Activated B cell treated with CpG ODN at 0.5 μM for 24 hours (primary cell): ENCODE measurements at places on chromosomes 6 and 20.

GRCh38 chr20:45352729-45353128 lies 4.5 kb upstream of the SDC4 start:
- H3K4me3 ChIP-seq = no peak overlapping the region
- DNase-seq = no peak
- peaks cover 8% of the 10 kb centered on the region for H3K4me1 ChIP-seq
- no peaks in the 10 kb centered on the region for H3K36me3 ChIP-seq

GRCh38 chr6:87807475-87807874 lies 105.4 kb upstream of the AKIRIN2 start:
- H3K36me3 ChIP-seq = no peaks in the 10 kb centered on the region
- no peaks in the 10 kb centered on the region for H3K27me3 ChIP-seq
- no peak for DNase-seq
- H3K4me1 ChIP-seq = peaks cover 26% of the 10 kb centered on the region
- no peak overlapping the region for H3K4me3 ChIP-seq
- no peak overlapping the region for H3K27ac ChIP-seq

- no peak overlapping the region for H3K4me3 ChIP-seq
- H3K27ac ChIP-seq = no peak overlapping the region
- H3K4me1 ChIP-seq = no peaks in the 10 kb centered on the region
- DNase-seq = no peak
- H3K36me3 ChIP-seq = no peaks in the 10 kb centered on the region
Measured at GRCh38 chr6:82374516-82374915, 10.9 kb downstream of the TPBG start.

DNA sequence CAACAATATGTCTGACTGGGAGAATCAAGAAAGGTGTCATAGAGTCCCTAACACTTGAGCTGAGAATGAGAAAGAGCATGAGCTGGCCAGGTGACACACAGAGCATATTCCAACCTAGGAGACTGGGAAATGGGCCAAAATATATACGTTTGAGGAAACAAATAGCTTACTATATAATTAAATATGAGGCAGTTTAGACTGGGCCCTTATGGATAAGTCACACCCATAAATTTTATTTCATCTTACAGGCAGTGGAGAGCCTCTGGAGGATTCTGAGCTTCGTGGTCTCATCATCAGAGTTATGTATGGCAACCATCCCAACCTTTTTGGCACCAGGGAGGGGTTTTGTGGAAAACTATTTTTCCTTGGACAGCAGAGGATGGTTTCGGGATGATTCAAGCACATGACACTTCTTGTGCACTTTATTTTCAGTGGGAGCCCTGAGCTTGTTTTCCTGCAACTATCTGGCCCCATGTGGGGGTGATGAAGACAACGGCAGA lies 12.9 kb upstream of the NQO2 start:
- H3K4me3 ChIP-seq = no peak overlapping the region
- no peak overlapping the region for H3K27ac ChIP-seq
- peaks cover 21% of the 10 kb centered on the region for H3K4me1 ChIP-seq
- peaks cover 8% of the 10 kb centered on the region for H3K27me3 ChIP-seq

GRCh38 chr20:59455402-59456341 lies 148.7 kb upstream of the PHACTR3 start:
- no peaks in the 10 kb centered on the region for H3K36me3 ChIP-seq
- no peak for DNase-seq
- no peak overlapping the region for H3K27ac ChIP-seq
- H3K4me1 ChIP-seq = no peaks in the 10 kb centered on the region
- no peak overlapping the region for H3K4me3 ChIP-seq

GRCh38 chr6:4550227-4550597 lies 226.0 kb upstream of the CDYL start:
- H3K27ac ChIP-seq = no peak overlapping the region
- H3K27me3 ChIP-seq = peaks cover 18% of the 10 kb centered on the region

DNA sequence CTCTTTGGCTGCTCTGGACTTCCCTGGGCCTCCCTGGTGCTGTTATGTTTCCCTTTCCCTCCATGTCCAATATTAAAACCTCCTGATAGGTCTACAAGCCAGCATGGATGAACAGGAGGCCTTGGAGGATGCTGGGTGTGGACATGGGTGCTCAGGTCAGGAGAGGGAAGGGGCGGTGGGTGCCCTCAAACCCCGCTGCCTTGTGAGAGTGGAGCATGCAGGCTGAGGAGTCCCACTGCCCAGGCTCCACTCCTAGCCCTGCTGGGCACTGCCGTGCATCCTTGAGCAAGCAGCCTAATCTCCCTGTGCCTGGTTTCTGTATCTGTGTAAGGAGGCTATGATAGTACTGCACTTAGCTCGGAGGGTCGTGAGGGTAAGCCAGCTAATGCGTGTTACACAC lies 18.4 kb upstream of the CCDC167 start:
- no peak overlapping the region for H3K27ac ChIP-seq
- H3K4me3 ChIP-seq = no peak overlapping the region
- peaks cover 2% of the 10 kb centered on the region for H3K27me3 ChIP-seq
- H3K36me3 ChIP-seq = no peaks in the 10 kb centered on the region

- no peaks in the 10 kb centered on the region for H3K27me3 ChIP-seq
- no peak overlapping the region for H3K4me3 ChIP-seq
- no peaks in the 10 kb centered on the region for H3K36me3 ChIP-seq
- no peak for DNase-seq
- peaks cover 5% of the 10 kb centered on the region for H3K4me1 ChIP-seq
Measured at GRCh38 chr6:143112837-143113236, 52.1 kb downstream of the AIG1 start.

DNA sequence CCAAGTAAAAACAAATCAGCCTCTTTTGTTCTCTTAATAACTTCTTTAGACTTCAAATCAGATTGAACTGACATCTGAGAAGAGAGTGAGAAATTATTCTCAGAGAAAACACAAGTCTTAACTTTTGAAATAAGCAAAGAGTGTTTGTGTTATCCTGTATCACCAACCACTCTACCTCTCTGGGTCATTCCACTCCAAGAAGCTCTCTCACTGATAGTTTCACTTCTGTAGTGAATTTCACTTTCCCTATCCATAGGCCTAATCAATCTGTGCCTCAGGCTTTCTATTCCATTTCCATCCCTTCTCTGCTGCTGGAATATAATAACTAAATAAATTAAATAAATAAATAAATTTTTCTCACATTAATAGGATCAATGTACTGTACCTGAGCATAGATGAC lies 235.0 kb downstream of the HTR1B start:
- H3K27ac ChIP-seq = no peak overlapping the region
- H3K4me3 ChIP-seq = no peak overlapping the region
- no peaks in the 10 kb centered on the region for H3K4me1 ChIP-seq

DNA sequence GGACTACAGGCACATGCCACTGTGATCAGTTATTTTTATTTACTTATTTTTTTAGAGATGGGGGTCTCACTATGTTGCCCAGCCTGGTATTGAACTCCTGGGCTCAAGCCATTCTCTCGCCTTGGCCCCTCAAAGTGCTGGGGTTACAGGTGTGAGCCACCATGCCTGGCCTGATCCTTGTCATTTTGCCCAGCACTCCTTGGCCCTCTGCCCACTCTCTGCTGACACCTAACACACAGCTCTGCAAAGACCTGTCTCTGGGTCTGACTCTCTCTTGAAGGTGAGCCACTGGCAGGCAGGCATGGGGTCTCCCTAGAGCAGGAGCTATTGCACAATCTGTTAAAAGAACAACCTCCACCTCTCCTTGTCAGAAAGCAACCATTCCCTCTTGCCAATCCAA lies 155.6 kb downstream of the ZFP64 start:
- H3K27me3 ChIP-seq = no peaks in the 10 kb centered on the region
- H3K4me3 ChIP-seq = no peak overlapping the region
- H3K36me3 ChIP-seq = no peaks in the 10 kb centered on the region
- no peak for DNase-seq
- no peaks in the 10 kb centered on the region for H3K4me1 ChIP-seq

DNA sequence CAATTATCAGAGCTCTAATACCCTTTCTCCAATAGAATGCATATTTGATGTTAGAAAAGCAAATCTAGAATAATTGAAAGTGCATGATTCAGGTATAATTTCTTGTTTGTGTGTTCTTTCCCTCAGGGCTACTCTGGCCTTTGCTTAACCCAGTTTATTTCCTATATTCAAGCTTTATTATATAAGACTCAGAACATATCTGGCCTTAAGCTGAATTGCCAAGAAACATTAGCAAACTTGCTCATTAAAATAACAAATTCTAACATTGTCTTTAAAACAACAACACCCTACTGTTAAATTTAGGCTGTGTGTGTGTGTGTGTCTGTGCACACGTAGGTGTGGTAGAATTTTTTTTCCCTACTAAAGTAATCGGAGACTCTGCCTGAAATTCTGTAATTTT lies 426.5 kb downstream of the UTRN start:
- H3K4me3 ChIP-seq = no peak overlapping the region
- no peaks in the 10 kb centered on the region for H3K27me3 ChIP-seq
- H3K4me1 ChIP-seq = no peaks in the 10 kb centered on the region

DNA sequence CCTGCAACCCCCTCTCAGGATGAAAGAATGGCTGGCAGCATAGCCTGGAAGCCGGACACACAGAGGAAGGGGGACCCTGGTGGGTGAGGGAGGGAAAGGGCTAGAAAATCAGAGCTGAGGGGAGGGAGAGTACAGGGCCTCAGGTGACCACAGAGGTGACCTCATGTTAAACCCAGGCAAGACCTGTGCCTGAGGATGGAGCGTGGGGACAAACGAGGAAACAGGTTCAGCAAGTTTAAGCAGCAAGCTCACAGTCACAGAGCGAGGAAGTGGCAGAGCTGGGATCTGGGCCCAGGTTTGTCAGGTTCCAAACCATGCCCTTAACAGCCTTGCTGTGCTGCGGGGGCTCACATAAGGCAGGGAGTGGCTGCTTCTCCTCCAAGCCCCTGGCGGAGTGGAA lies 4.0 kb upstream of the BPI start:
- no peak overlapping the region for H3K27ac ChIP-seq
- H3K4me3 ChIP-seq = no peak overlapping the region
- no peak for DNase-seq
- peaks cover 40% of the 10 kb centered on the region for H3K27me3 ChIP-seq
- H3K4me1 ChIP-seq = peaks cover 3% of the 10 kb centered on the region

DNA sequence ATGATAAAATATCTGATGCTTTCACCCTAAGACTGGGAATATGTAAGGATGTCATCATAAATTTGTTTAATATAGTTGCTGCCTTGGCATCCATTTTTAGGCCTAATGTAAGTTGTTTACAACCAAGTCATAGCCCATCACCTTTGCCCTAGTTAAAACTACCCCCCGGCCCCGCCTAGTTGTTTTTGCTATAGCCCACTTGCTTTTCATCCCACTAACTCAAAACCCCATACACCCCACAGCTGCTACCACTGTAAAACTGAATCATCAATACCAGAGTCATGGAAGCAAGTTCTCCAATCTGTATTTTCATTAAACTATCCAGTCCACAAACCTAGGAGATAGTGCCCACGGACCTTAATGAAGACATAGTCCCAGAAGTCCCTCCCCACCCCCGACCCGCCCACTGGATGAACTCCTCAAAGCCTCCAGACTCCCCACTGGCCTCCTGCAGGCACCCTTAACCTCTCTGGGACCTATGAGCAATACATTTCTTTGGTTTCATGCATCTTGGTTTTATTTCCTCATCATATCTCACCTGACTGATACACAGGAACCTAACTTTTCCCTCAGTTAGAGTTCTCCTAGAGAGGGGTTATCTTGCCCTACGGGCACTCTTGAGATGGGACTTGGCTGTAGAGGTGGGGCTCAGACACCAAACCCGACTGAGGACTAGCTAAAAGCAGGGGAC lies 12.5 kb upstream of the ZDHHC14 start:
- H3K4me3 ChIP-seq = no peak overlapping the region
- H3K27me3 ChIP-seq = peaks cover 31% of the 10 kb centered on the region
- H3K36me3 ChIP-seq = no peaks in the 10 kb centered on the region
- no peak overlapping the region for H3K27ac ChIP-seq
- peaks cover 20% of the 10 kb centered on the region for H3K4me1 ChIP-seq

- H3K4me1 ChIP-seq = peaks cover 49% of the 10 kb centered on the region
- peak; percentile 57 for DNase-seq
- H3K27ac ChIP-seq = peak within 1 kb of the TSS; percentile 100
Measured at GRCh38 chr6:158649289-158650143, at the start of gene SYTL3. TSS of gene SYTL3 (plus strand) at chr6:158650054. CDS start at chr6:158663269, 13,215 bp downstream.

- H3K4me1 ChIP-seq = peaks cover 17% of the 10 kb centered on the region
- DNase-seq = no peak
- H3K4me3 ChIP-seq = no peak overlapping the region
- H3K27me3 ChIP-seq = no peaks in the 10 kb centered on the region
- peaks cover 34% of the 10 kb centered on the region for H3K36me3 ChIP-seq
Measured at GRCh38 chr20:57383447-57384347, 7.5 kb upstream of the RBM38 start.

DNA sequence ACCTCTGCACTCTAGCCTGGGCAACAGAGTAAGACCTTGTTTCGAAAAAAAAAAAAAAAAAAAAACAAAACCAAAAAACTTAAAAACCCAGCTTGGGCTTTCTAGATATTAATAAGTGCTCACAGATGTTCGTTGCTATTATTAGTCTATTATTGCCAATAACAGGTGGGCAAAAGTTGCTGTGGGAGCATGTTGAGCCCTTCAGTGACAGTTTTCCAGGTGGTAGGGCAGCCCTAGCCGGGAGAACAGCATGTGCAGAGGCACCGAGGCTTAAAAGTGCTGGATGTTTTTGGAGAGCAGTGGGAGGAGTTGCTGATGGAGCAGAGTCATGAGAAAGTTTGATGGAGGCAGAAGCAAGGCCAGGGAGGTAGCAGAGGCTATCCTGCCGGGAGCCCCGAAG lies 4.4 kb downstream of the PPP1R16B start:
- DNase-seq = no peak
- H3K36me3 ChIP-seq = peaks cover 55% of the 10 kb centered on the region
- H3K4me3 ChIP-seq = peak overlapping the region; percentile 73
- H3K27me3 ChIP-seq = no peaks in the 10 kb centered on the region

- H3K4me3 ChIP-seq = no peak overlapping the region
- H3K27ac ChIP-seq = no peak overlapping the region
- H3K4me1 ChIP-seq = no peaks in the 10 kb centered on the region
- H3K27me3 ChIP-seq = peaks cover 4% of the 10 kb centered on the region
- no peak for DNase-seq
Measured at GRCh38 chr6:26623339-26623859, 26.6 kb downstream of the ABT1 start.

DNA sequence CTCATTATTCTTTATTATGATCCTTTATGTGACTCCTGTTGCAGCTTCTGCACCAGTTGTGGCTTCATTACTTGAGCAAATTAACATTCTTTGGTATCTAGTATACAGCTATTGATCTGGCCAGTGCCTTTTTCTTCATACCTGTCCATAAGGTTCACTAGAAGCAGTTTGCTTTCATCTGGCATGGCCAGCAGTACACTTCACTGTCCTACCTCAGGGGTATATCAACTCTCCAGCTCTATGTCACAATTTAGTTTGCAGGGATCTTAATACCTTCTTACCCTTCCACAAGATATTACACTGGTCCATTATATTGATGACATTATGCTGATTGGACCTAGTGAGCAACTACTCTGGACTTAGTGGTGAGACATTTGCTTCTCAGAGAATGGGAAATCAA lies 46.6 kb downstream of the VTA1 start:
- DNase-seq = no peak
- no peak overlapping the region for H3K4me3 ChIP-seq
- peaks cover 13% of the 10 kb centered on the region for H3K4me1 ChIP-seq
- no peaks in the 10 kb centered on the region for H3K27me3 ChIP-seq

GRCh38 chr6:45447716-45448115 lies 70.0 kb upstream of the SUPT3H start:
- H3K36me3 ChIP-seq = no peaks in the 10 kb centered on the region
- no peak overlapping the region for H3K27ac ChIP-seq
- no peak for DNase-seq
- peaks cover 4% of the 10 kb centered on the region for H3K27me3 ChIP-seq
- H3K4me3 ChIP-seq = no peak overlapping the region

- H3K4me1 ChIP-seq = no peaks in the 10 kb centered on the region
- no peak for DNase-seq
- H3K36me3 ChIP-seq = no peaks in the 10 kb centered on the region
- H3K4me3 ChIP-seq = no peak overlapping the region
- H3K27ac ChIP-seq = no peak overlapping the region
Measured at GRCh38 chr6:148192310-148192709, 150.3 kb upstream of the SASH1 start.
